Effector memory CD8-positive, alpha-beta T cell (primary cell): ENCODE measurements at places on chromosomes 13 and 19.

DNA sequence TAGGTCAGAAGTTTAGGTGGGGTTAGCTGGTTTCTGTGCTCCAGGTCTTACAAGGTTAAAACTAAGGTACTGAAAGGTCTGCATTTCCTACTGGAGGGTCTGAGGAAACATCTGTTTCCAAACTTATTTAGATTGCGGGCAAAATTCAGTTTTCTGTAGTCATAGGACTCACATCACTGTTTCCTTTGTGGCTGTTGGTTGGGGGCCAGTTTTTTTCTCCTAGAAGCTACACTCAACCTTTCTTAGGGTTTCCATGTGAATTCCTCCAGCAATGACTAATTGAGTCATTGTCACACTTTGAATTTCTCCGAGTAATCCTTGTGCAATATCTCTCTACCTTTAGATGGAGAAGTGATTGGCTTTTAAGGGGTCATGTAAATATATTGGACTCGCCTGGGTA, 773.4 kb upstream of the SLITRK1 start:
- H3K4me3 ChIP-seq = no peak overlapping the region
- no peak for DNase-seq
- H3K4me1 ChIP-seq = no peaks in the 10 kb centered on the region
- H3K27me3 ChIP-seq = no peaks in the 10 kb centered on the region
- no peaks in the 10 kb centered on the region for H3K36me3 ChIP-seq
- H3K27ac ChIP-seq = no peak overlapping the region

DNA sequence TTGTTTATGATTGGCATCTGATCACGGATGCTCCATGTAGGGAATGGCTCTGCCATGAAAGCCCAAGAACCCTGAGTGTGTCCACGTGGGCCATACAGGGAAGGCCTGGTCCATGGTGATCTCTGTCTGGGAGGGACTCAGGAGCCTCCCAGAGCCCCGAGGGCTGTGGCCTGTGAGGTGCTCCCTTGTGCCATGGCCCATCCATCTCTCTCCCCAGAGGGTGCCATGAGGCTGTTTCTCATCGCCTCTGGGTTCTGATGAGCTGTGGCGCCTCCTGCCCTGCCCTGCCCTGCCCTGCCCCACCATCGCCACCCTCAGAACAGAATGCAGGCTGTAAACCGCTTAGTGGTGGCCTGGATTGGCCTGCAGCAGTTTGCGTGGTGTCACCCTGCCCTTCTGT, 83.1 kb downstream of the ATP11A start:
- peaks cover 28% of the 10 kb centered on the region for H3K4me1 ChIP-seq
- H3K27ac ChIP-seq = peak overlapping the region; percentile 79
- H3K36me3 ChIP-seq = peaks cover 3% of the 10 kb centered on the region

DNA sequence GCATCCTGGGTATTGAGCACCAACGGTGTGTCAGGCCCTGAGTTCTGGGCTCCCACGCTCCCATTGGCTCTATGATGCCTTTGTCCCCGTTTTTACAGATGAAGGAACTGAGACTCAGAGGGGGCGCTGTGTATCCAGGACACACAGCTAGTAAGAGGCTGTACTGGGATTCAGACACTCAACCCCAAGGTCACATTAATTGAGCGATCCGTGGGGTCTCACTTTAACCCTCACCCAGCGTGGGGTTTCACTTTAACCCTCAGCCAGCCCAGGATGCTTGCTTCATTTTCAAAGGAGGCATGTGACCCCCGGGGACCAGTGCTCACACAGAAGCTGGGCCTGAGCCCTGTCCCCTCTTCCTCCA, 42.6 kb downstream of the CYP4F22 start:
- no peak for DNase-seq
- H3K4me3 ChIP-seq = peak overlapping the region; percentile 85
- H3K36me3 ChIP-seq = peaks cover 12% of the 10 kb centered on the region

DNA sequence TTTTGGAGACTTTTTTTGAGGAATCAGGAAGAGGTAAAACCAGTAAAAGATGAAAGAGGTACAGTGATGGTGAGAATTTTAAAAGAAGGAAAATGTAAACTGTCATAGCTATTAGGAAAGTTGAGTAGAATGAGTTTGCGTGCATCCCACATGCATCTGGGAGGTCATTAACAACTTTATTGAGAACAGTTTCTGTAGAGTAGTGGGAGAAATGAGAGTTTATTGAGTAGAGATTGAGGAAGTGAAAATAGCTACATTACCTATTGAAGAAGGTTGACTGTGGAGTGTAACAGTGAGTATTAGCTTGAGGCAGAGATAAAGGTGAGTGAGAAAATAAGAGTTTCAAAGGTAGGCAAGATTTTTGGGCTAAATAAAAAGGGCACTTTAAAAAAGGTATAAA, 38.7 kb downstream of the BRCA2 start:
- H3K4me1 ChIP-seq = no peaks in the 10 kb centered on the region
- H3K27me3 ChIP-seq = no peaks in the 10 kb centered on the region
- no peaks in the 10 kb centered on the region for H3K36me3 ChIP-seq
- H3K27ac ChIP-seq = no peak overlapping the region
- DNase-seq = no peak
- no peak overlapping the region for H3K4me3 ChIP-seq

- DNase-seq = no peak
- peaks cover 19% of the 10 kb centered on the region for H3K4me1 ChIP-seq
- H3K27ac ChIP-seq = no peak overlapping the region
Measured at GRCh38 chr19:9931629-9932028, 4.7 kb downstream of the OLFM2 start.

DNA sequence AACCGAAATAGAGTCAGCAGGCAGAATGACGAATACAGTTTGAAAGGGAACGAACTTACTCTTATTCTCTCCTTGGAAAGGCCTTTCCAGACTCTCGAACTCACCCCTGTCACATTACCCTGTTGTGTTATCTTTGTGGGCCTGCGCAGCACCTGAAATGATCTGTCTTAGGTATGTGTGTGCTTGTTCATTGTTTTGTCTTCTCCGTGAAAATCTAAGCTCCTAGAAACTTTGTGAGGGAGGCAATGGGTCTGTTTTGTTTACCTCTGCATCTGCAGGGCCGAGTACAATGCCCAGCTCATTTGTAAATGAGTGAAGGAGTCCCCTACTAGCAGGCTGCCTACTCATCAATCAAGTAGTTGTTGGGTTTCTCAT, 19.6 kb downstream of the HMGB1 start:
- H3K27ac ChIP-seq = no peak overlapping the region
- H3K27me3 ChIP-seq = peaks cover 8% of the 10 kb centered on the region
- peaks cover 2% of the 10 kb centered on the region for H3K4me1 ChIP-seq
- no peak overlapping the region for H3K4me3 ChIP-seq
